Activated CD4-positive, alpha-beta T cell treated with anti-CD3 and anti-CD28 coated beads, Interleukin-2, amount 50 U/mL, for 48 hours (primary cell): ENCODE measurements at places on chromosomes 6 and 20.

DNA sequence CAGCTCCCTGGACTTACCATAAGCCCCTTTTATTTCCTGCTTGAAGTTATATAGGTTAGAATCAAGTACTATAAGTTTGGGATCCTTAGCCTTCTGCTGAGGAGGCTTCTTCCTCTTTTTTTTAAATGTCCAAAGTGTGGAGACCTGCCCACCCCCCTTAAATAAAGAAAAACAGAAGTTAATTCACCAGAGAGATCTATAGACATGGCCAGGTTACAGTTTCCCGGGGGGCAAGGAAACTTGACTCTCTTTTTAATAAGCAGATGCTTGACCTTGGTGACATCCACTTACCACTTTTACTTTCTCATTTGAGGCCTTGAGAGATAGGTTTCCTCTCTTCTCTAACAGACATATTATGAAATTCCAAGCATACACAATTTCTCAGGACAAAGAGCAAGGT lies 88.3 kb downstream of the BMP2 start:
- DNase-seq, result no peak

GRCh38 chr6:118320652-118321051 lies 227.4 kb upstream of the PLN start:
- no peak for DNase-seq

- no peak for DNase-seq
Measured at GRCh38 chr6:25275436-25275835, 3.7 kb upstream of the CARMIL1 start.

DNA sequence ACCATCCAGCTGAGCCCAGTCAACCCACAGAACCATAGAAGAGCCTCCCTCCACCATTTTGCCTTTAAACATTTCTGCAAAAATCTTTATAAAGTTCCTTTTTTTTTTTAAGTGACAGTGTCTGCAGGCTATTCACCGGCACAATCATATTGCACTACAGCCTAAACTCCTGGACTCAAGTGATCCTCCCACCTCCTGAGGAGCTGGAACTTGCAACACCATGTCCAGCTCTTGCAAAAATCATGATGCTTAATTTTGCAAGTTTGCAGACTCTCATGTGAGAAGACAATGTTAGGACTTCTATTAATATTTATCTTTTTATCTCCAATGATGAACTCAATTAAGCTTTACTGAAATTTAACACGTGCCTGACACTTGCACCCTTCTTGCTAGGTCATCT lies 88.8 kb downstream of the INSM1 start:
- no peak for DNase-seq

- DNase-seq, result no peak
Measured at GRCh38 chr6:38095054-38095453, 275.5 kb downstream of the ZFAND3 start.

DNA sequence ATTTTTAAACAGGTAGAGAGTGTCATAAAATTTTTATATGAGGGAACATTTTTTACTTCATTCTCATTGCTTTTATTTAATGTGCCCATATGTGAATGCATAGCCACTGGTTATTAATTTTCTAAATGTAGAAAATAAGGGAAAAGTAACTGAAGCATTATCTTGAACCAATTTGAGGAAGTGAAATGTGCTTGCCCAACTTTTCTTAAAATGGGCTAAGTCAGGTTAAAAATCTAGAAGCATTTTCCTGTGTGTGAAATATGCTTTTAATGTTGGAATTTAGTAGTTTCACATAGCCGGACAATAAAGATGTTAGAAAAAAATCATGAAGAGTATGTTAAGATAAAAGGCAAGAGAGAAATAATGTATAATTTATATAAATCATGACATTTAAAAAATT lies 3.8 kb downstream of the SEC23B start:
- DNase-seq, result no peak

DNA sequence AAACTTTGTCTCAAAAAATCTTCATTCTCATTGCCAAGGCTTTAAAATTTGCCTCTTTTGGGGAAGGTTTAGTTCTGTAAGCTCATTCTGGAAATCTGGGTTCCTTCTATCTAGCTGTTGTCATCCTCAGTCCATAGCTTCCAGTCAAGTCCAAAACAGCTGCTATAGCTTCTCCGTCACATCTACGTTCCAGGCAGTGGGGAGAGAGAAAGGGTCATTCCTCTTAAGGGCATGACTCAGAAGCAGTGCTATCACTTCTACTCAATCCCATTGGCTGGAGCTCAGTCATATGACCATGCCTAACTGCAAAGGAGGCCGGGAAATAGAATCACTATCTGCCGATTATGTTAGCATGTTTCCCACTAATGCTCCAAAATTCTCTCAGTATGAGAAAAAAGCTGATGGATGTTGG lies 141.4 kb upstream of the PTPN1 start:
- no peak for DNase-seq

DNA sequence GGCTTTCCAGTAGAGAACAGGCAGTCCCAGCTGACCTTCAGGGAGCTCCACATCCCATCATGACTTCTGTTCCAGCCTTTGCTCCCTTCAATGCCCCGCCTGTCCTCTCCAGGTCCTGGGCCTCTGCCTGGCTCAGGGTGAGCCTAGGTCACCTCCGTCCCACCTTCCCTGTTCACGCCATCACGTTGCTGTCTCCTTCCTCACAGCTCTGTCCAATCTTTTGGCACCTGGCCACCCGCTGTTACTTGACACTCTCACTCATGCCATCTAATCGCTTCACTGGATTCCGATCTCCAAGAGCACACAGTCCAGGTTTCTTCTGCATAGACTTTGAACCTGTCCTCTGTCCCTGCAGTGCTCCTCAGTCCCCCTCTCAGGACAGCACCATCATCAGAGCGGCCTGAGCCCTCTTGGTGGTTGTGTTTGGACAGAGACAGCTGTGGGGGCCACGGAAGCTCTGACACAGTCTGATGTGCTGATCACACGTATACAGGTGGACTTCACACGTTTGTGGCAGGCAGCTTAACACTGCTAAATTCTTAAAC lies 34.7 kb upstream of the TIAM2 start:
- DNase-seq, result no peak

DNA sequence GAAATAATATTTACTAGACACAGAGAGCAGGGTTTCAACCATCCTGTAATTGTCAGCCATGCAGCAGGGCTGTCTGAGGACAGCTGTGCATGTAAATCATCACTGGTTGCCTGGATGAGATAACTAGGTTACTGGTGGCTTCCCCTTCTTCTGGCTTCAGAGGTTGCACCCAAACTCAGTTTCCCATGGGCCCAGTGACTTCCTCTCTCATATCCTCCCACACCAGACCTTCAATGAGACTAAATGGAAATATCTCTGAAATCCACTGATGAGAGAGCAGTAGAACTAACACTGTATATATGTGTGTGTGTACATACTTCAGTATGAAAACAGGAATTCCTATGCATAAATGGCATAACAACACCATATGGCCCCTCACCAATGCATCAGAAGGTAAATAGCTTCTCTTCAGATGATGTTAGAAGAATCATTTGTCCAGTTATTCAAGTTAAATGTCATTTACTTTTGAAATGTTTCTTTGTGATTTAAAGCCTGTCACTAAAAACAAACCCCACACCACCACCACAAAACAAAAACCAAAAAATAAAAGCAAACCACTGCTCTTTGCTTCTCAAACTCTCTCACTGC lies 51.0 kb upstream of the IL20RA start:
- DNase-seq, result peak; percentile 6

GRCh38 chr20:19966840-19967239 lies 50.3 kb upstream of the NAA20 start:
- no peak for DNase-seq

GRCh38 chr6:106275692-106276091 lies 49.9 kb downstream of the ATG5 start:
- DNase-seq, result no peak

DNA sequence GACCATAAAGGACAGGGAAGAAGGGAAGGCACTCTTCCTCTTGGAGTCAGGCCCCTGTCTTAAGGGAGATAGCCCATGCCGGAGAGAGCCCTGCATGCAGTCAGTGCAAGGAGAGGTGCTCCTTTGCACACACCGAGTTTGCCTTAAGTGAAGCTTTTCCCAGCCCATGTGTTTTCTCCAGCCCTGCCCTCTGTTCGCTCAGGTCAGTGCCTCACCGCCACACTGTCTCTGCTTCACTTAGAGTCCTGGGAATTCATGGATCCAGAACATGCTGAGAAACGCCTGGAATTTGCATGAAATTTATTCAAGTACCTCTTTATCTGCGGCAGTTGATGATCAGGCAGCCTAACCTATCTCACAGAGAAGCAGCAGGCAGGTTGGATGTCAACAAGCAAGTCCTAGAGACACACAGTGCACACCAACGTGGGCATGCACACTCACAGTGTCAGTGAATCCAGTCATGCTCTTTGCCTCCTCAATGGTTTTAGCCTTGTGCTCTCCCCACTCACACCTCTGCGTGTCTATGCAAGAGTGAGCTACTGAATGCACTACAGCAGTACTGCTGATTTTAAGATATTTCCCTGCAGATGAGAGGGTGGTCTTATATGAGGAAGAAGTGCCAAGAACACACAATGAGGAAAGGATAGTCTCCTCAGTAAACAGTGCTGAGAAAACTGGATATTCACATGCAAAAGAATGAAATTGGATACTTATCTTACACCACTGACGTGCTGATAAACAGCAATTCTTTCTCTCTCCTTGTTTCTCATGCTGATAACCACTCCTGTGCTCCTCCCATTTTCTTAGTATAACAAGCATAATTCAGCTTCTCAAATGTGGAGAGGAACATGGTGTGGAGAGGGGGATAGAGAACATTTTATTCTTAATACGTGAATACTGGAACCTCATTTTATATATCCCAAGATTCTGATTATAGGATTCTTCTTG lies 295.1 kb upstream of the CDYL start:
- DNase-seq, result no peak

- DNase-seq, result peak; percentile 18
Measured at GRCh38 chr20:1440024-1440423, 26.6 kb downstream of the NSFL1C start.

DNA sequence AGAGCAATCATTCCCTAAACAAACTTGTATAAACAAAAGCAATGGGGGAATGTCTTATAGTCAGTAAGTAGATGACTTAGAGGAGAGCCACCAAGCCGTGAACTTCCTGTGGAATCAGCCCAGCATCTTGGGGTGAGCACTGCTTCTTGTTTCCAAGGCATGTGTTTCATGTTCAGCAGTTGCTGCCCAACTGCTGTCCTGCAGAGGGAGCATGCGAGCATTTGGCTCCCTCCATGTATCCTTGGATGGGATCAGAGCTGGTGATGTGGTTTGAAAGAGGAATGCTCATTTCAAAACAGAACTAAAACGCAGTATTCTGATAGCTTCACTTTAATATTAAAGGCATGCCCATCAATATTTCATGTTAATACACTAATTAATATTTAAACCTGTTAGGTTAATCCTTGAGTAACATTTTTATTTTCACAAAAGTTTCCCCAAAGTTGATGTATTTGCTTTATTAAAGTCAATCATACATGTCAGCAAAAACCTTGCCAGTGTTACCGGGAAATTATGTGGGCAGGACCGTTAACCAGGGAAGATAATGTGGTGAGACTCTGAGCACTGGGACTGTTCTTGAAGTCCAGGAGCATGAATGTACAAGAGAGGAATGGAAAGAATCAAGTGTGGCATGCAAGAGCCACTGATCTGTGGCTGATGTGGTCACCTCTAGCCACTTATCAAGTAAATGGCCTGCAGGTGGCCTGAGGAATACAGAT lies 172.1 kb upstream of the GGTLC1 start:
- DNase-seq, result peak; percentile 12

- no peak for DNase-seq
Measured at GRCh38 chr6:34095136-34095505, 50.8 kb downstream of the GRM4 start.
